SK-N-SH (cell line): ENCODE measurements at places on chromosomes 16 and 17. TPM values are rescaled to one million over a fixed set of nuclear protein-coding genes. Genes with fewer than 3 reads are reported as not detected.

DNA sequence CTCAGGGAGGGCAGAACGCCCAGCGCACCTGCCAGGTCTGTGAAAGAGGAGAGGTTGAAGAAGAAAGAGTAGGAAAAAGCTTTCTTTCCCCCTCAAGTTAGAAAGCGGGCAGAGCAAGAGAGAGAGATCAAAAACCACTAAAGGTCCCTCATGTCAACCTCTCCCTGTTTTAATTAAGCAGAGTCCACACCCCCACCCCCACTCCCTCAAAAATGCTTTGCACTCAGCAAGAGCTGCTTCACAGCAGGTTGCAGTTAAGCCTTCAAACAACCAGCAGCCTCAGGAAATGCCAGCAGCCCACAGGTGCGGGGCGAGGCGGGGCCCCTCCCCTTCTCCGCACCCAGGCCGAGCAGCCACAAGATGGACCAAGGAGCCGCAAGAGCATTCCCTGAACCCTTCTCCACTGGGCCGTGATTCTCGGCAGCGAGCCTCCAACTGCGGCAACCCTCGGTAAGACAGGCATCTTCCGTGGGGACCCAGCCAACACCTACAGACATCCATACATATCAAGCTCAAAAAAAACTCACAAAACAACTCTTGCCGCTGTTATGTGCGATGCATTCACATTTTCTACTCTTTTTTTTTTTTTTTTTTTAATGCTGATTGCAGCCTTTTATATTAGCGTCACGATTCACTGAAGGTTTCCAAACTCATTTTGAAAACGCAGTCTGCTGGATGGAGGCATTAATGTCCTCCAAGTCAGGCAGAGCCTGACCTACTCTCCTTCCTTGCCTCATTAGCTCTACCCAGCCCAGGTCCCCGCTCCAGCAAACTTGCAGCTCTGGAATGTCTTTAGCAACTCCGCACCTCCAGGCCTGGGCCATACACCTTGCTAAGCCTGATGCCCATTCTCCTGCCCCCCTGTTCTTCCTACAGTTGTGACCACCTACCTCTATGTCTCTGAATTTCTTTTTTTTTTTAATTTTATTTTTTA is 66.1 kb downstream of the AXIN2 start:
- no peak for DNase-seq

DNA sequence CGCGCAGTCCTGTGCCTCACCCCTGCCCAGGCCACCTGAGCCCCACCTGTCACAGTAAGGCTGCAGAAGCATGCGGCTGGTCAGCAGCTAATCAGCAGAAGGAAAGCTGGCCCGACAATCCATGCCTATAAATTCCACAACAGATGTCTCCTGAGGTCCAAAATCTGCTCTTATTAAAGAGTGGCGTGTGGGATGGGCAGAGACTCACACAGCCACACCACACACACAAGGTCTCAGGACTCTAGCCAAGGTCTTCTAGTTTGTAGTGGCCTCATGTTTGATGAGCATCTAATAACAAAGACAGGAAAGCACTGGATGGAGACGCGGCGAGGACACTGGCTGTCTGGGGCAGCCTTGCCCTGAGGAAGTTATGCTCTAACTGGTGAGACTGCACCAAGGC is 55.9 kb downstream of the ANKRD11 start:
- no peak for DNase-seq

DNA sequence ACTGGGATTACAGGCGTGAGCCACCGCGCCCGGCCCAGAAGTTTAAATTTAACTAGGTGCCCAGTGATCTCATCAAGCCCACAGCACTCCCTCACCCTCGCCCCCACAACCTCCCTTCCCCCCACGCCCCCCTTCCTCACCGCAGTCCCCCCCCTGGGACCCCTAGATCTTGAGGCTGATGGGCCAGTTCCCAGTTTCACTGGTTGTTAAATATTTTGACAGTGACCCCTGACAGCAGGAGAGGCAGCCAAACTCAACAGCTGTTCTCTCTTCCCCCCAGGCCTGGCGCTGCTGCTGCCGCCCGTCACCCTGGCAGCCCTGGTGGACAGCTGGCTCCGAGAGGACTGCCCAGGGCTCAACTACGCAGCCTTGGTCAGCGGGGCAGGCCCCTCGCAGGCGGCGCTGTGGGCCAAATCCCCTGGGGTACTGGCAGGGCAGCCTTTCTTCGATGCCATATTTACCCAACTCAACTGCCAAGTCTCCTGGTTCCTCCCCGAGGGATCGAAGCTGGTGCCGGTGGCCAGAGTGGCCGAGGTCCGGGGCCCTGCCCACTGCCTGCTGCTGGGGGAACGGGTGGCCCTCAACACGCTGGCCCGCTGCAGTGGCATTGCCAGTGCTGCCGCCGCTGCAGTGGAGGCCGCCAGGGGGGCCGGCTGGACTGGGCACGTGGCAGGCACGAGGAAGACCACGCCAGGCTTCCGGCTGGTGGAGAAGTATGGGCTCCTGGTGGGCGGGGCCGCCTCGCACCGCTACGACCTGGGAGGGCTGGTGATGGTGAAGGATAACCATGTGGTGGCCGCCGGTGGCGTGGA is 15.6 kb downstream of the QPRT start:
- peak; percentile 53 for DNase-seq

DNA sequence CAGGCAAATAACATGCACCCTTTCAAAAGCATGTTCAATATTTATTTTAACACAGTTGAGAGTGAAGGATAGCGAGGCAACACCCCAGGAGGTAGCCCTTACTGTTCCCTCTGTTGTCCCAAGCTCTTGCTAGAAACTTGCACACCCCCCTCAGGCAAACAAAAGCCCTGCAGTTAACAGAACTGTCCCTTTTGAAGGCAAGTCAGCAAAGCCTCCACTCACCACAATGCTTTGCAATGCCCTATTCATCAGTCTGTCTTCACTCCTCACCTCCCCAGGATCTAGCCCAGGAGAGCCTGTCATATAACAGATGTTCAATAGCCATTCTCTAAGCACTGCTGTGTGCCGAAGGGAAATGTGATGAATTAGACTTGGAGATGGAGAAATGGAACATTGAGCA is 3.5 kb upstream of the CNEP1R1 start:
- no peak for DNase-seq

- no peak for DNase-seq
Observed at GRCh38 chr17:77548967-77549366, 408.2 kb downstream of the SEC14L1 start.

DNA sequence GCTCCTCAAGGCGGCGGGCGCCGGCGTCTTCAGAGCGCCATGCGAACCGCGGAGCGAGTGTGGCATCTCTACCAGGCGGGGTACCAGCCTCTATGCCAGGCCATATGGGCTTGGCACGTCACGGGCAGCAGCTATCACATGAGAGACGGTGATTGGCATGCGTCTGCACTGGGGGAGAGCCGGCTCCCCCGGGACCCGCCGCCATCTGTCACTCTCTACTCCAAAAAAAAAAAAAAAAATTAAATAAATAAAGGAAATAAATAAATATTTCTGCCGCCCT is at the start of gene NEUROD2:
Gene NEUROD2, minus strand, starts transcription at position 70 of the 280 bp plus-strand sequence. CDS start 1,321 bp downstream, outside the sequence.
- DNase-seq: no peak

DNA sequence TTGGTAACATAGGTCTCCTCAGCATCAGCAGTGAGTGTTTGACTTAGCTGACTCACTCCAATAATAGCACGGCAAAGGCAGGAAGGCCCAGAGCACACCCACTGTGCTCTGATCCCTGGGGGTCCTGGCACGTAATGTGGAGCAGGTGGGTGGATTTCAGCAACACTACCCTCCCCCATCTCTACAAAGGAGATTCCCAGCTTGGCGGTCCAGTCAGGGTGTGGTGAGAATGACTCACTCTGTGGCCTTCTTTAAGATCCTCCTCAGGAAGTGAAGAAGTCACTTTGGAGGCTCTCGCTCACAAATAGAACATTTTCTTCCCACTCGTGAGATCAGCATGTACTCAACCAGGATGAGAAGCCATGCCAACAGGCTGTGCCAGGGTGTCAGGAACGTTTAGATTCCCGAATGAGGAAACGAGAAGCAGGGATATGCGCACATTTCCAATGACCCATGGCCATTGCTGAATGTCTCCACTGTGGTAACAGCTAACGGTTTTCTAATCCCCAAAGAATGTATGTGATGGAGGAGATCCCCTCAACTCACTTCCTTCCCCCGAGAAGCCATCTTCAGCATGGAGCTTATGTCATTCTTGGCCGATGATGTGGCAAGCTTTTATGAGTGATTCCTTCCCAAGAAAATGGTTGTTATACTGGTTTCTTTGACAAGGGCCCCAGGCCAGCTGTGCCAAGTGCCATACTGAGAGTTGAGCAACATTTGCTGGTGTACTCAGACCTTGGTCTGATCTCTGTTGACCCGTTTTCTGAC is 365.2 kb downstream of the C16orf95 start:
- no peak for DNase-seq

- DNase-seq: no peak
Observed at GRCh38 chr17:33127706-33128105, 136.1 kb downstream of the SPACA3 start.

DNA sequence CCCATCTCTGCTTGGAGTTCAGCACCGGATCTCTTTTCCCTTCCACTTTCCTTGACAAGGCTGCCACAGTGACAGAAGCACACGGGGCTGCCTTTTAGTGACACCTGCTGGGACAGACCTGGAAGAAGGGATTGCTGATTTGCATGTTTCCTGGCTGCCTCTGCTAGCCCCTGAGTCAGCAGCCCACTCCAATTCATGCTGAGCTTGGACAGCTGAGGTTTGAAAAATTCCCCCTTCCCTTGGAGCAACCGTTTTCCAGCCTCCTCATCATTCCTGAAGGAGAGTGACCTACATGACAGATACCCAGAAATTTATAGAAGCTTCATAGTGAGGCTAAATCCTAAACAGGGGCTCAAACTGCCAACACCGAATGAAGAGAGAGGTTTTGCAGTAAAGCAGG is 18.8 kb upstream of the RBL2 start:
- DNase-seq: no peak

TLCD1 gene
- 18.3 and 21.6 TPM in 2 replicates for polyA plus RNA-seq

NAGS gene
- 1.6 and 1.7 TPM in 2 replicates for polyA plus RNA-seq
